Activated CD4-positive, alpha-beta T cell treated with anti-CD3 and anti-CD28 coated beads for 36 hours (primary cell): ENCODE measurements at places on chromosomes 5 and 9.

DNA sequence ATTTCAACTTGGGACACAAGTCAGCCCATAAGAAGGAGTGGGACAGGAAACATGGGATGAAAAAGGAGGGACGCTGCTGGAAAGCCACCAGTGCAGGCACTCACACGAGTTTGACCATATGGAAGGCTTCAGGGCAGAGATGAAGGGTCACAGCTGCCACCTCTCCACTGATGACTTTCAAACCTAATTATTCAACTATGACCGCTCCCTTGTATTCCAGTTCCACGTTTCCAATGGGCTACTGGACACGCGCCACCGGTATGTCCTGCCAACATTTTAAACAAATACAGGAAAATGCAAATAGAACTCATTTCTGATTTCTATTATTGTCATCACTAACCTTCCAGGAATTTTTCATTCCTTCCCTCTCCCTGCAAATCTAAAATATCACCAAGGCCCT is 134.7 kb downstream of the SLC1A3 start:
- no peak overlapping the region for H3K4me3 ChIP-seq
- no peak for DNase-seq
- no peak overlapping the region for H3K27ac ChIP-seq
- H3K4me1 ChIP-seq: peaks cover 11% of the 10 kb centered on the region
- H3K27me3 ChIP-seq: peaks cover 39% of the 10 kb centered on the region

DNA sequence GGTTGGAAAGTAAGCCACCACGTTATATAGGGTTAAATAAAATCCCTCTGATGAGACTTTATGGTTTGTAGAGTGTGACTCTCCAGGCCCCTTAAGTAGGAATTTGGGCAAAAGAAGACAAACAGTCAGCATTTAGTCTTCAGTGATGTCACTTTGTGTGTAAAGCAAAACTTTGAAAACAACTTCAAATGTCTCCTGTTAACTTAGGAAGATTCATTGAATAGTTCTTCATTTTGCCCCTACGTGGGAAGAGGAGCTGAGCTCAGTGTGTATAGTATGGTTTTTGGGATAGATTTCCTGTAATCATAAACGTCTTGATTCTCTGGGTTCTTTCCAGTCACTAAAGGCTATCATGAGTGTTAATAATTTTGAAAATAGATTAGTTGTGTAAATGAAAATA is 101.3 kb downstream of the GADD45G start:
- H3K36me3 ChIP-seq: no peaks in the 10 kb centered on the region
- H3K4me3 ChIP-seq: no peak overlapping the region
- peaks cover 22% of the 10 kb centered on the region for H3K4me1 ChIP-seq
- no peaks in the 10 kb centered on the region for H3K27me3 ChIP-seq
- no peak for DNase-seq

- DNase-seq: no peak
- H3K4me1 ChIP-seq: no peaks in the 10 kb centered on the region
- H3K27me3 ChIP-seq: peaks cover 17% of the 10 kb centered on the region
- no peak overlapping the region for H3K27ac ChIP-seq
Observed at GRCh38 chr5:95441636-95442035, 50.5 kb downstream of the FAM81B start.

DNA sequence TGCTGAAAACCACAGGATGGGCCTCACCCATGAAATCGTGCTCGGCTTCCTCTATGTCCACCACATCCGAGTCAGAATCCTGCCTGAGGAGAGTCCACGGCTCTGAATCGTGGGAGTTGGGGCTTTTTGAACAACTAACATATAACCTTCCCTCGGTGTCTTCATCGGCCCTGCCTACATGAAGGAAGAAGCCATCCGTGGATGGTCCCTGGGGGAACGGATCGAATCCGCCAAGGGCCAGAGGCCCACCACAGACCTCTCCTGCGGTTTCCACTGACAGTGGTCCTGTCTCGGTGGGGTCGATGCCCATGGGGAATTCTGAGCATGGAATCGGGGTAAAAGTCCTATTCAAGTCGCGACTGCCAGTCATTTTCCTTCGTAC is 85.0 kb downstream of the CAMSAP1 start:
- no peaks in the 10 kb centered on the region for H3K27me3 ChIP-seq
- no peak overlapping the region for H3K4me3 ChIP-seq
- no peak overlapping the region for H3K27ac ChIP-seq
- peaks cover 41% of the 10 kb centered on the region for H3K36me3 ChIP-seq

GRCh38 chr9:108417312-108417711 is 438.5 kb downstream of the ACTL7B start:
- H3K4me1 ChIP-seq: no peaks in the 10 kb centered on the region
- no peak overlapping the region for H3K27ac ChIP-seq
- peaks cover 2% of the 10 kb centered on the region for H3K27me3 ChIP-seq
- H3K36me3 ChIP-seq: no peaks in the 10 kb centered on the region
- H3K4me3 ChIP-seq: no peak overlapping the region

GRCh38 chr5:65390208-65390607 is 91.5 kb downstream of the ADAMTS6 start:
- no peak overlapping the region for H3K4me3 ChIP-seq
- DNase-seq: no peak
- H3K27me3 ChIP-seq: no peaks in the 10 kb centered on the region

GRCh38 chr9:38346811-38347210 is 45.7 kb upstream of the ALDH1B1 start:
- H3K4me3 ChIP-seq: no peak overlapping the region
- DNase-seq: no peak
- no peaks in the 10 kb centered on the region for H3K4me1 ChIP-seq
- H3K27me3 ChIP-seq: no peaks in the 10 kb centered on the region
- no peaks in the 10 kb centered on the region for H3K36me3 ChIP-seq
- H3K27ac ChIP-seq: no peak overlapping the region

- DNase-seq: no peak
- peaks cover 2% of the 10 kb centered on the region for H3K4me1 ChIP-seq
- H3K36me3 ChIP-seq: no peaks in the 10 kb centered on the region
- no peaks in the 10 kb centered on the region for H3K27me3 ChIP-seq
- H3K4me3 ChIP-seq: no peak overlapping the region
- no peak overlapping the region for H3K27ac ChIP-seq
Observed at GRCh38 chr5:133232011-133232410, 180.2 kb downstream of the HSPA4 start.

GRCh38 chr9:127761491-127761956 is 16.9 kb downstream of the SH2D3C start:
- no peaks in the 10 kb centered on the region for H3K27me3 ChIP-seq
- no peak for DNase-seq
- H3K36me3 ChIP-seq: peaks cover 21% of the 10 kb centered on the region
- H3K4me1 ChIP-seq: peaks cover 24% of the 10 kb centered on the region
- no peak overlapping the region for H3K4me3 ChIP-seq

DNA sequence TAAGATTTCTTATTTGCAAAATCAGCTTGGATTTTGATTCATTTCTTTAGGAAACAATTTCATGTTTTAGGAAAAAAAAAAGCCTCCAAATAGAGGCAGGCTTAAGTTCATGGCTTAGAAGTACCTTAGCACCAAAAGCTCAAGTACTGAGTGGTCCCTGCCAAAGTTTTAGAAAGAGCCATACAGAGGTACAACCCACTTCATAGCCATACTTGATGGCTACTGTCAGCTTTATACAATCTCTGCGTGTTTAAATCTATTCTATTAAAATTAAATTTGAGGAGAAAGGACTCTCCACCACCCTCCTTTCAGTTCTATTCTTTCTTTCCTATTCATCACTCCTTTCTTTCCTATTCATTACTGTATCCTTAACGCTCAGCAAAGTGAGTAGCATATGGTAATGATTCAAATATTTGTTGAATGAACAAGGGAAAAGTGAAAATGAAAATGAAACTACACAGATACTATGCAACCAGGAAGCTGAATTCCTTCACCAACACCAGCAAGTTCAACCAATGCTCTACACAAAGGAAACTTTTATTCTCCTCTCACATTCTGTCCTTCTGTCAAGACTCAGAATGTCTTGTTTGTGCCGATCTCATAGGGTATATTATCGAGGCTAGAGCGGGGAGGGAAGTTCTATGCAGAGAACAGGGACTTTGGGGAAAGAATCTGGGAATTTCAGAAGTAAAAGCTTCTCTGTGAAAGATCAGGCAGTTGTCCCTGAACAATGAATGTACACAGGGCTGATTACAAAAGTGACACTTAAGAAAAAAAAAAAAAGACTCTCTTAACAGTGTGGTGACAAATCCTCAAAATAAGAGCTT is 138.6 kb upstream of the SPEF2 start:
- peaks cover 2% of the 10 kb centered on the region for H3K27me3 ChIP-seq
- peaks cover 11% of the 10 kb centered on the region for H3K36me3 ChIP-seq
- DNase-seq: no peak

DNA sequence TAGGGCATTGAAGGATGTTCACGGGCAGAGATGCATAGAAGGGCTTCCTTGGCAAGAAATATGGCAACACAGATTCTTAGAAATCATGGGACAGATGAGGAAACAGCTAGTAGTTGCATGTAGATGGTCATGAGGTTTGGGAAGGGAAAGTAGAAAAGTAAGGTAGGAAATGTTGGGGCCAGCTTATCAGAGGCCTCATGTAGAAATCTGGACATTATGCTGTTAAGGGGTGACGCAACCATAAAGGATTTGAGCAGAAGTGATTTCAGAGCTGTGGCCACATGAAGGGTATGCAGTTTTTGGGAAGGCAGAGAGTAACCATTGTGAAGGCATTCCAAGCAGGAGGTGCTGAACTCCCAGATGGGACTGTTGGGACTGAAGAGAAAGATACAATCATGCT is 224.0 kb downstream of the ARHGAP26 start:
- H3K4me3 ChIP-seq: no peak overlapping the region
- H3K27ac ChIP-seq: no peak overlapping the region
- H3K27me3 ChIP-seq: no peaks in the 10 kb centered on the region
- no peak for DNase-seq
- H3K4me1 ChIP-seq: peaks cover 11% of the 10 kb centered on the region

DNA sequence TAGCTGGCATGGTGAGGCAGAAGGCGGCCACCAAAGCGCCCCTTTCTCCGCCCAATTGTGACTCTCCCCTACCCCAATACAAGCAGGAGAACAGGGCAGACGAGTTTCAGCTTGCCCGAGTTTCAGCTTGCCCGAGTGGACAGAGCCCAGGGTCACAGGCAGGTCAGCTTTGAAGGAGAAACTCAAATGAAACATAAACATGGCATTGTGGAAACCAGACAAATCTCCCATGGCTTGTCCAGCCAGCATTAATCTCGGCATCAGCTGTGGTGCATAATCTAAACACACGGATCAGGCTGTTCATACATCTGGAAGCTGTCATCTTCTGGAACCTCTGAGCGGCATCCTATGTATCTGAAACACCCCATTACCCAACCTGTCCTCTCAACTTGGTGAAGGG is 16.9 kb downstream of the PTCH1 start:
- H3K27me3 ChIP-seq: peaks cover 8% of the 10 kb centered on the region
- peaks cover 57% of the 10 kb centered on the region for H3K4me1 ChIP-seq
- no peak overlapping the region for H3K4me3 ChIP-seq
- no peaks in the 10 kb centered on the region for H3K36me3 ChIP-seq

- no peak overlapping the region for H3K27ac ChIP-seq
- H3K36me3 ChIP-seq: no peaks in the 10 kb centered on the region
- H3K4me3 ChIP-seq: no peak overlapping the region
- no peaks in the 10 kb centered on the region for H3K4me1 ChIP-seq
Observed at GRCh38 chr9:115025721-115026120, 92.2 kb downstream of the TNC start.

- no peak overlapping the region for H3K4me3 ChIP-seq
- H3K27me3 ChIP-seq: no peaks in the 10 kb centered on the region
- DNase-seq: no peak
- peaks cover 32% of the 10 kb centered on the region for H3K36me3 ChIP-seq
- H3K4me1 ChIP-seq: peaks cover 5% of the 10 kb centered on the region
- no peak overlapping the region for H3K27ac ChIP-seq
Observed at GRCh38 chr5:103203226-103203625, 55.3 kb upstream of the MACIR start.

GRCh38 chr9:35664531-35665470 is at the start of gene ARHGEF39:
TSS of gene ARHGEF39 (minus strand) at chr9:35665195. CDS start at chr9:35665169, 26 bp downstream.
- H3K27ac ChIP-seq: peak within 1 kb of the TSS; percentile 59
- peak within 1 kb of the TSS; percentile 75 for H3K4me3 ChIP-seq
- DNase-seq: peak; percentile 86
- H3K4me1 ChIP-seq: peaks cover 47% of the 10 kb centered on the region

- DNase-seq: no peak
- H3K27ac ChIP-seq: no peak overlapping the region
- no peaks in the 10 kb centered on the region for H3K27me3 ChIP-seq
- H3K36me3 ChIP-seq: peaks cover 11% of the 10 kb centered on the region
- H3K4me3 ChIP-seq: no peak overlapping the region
- peaks cover 23% of the 10 kb centered on the region for H3K4me1 ChIP-seq
Observed at GRCh38 chr9:126864771-126865170, 4.3 kb downstream of the ZBTB34 start.

- peaks cover 16% of the 10 kb centered on the region for H3K4me1 ChIP-seq
- H3K27ac ChIP-seq: no peak overlapping the region
- no peak for DNase-seq
- H3K36me3 ChIP-seq: no peaks in the 10 kb centered on the region
- no peak overlapping the region for H3K4me3 ChIP-seq
Observed at GRCh38 chr9:89659473-89659872, 54.7 kb downstream of the GADD45G start.

GRCh38 chr5:173973616-173973969 is 15.4 kb upstream of the C5orf47 start:
- H3K4me1 ChIP-seq: peaks cover 8% of the 10 kb centered on the region
- H3K4me3 ChIP-seq: peak overlapping the region; percentile 70
- no peak overlapping the region for H3K27ac ChIP-seq
- peaks cover 7% of the 10 kb centered on the region for H3K27me3 ChIP-seq

DNA sequence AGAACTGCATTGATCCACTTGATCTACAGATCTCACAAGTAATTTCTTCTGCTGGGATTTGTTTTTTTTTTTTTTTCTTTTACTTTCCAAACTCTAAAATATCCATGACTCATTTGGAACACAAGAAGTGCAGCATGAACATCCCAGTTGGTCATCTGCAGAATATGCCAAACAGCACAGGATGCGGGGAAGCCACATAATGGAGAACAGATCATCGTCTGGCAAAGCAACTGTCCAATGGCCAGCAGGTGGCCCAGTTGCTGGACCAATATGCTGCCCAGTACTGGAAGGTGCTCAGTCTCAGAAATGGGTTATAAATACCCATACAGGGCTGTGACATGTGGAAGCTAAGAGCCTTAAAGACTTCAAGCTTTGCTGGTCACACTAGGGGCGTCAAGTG is 221.3 kb upstream of the TAS2R1 start:
- no peaks in the 10 kb centered on the region for H3K4me1 ChIP-seq
- H3K27ac ChIP-seq: no peak overlapping the region
- DNase-seq: no peak
- H3K4me3 ChIP-seq: no peak overlapping the region

DNA sequence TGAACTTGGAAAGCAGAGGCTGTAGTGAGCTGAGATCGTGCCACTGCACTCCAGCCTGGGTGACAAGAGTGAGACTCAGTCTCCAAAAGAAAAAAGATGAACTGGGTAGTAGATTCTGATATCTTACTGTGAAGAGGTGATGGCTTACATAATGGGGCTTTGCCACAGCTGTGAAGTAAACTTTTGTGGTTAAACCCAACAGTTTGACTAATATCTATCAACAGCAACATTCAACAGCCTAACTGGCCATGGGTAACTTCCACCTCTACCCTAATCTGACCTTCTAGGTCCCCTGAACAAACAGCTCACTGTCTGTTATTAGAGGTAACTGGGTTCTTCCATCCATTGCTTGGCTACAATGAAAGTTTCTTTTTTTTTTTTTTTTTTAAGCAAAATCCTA is 52.1 kb downstream of the TLE1 start:
- H3K27me3 ChIP-seq: no peaks in the 10 kb centered on the region
- no peaks in the 10 kb centered on the region for H3K36me3 ChIP-seq
- DNase-seq: no peak
- H3K27ac ChIP-seq: no peak overlapping the region
- H3K4me1 ChIP-seq: no peaks in the 10 kb centered on the region

- DNase-seq: no peak
- H3K4me1 ChIP-seq: peaks cover 73% of the 10 kb centered on the region
- H3K27ac ChIP-seq: peak overlapping the region; percentile 89
- H3K36me3 ChIP-seq: no peaks in the 10 kb centered on the region
Observed at GRCh38 chr5:95861221-95861863, 38.8 kb upstream of the GLRX start.
